Activated CD4-positive, alpha-beta memory T cell treated with anti-CD3 and anti-CD28 coated beads for 36 hours (primary cell): ENCODE measurements at places on chromosomes 12 and 14. TPM values are rescaled to one million over a fixed set of nuclear protein-coding genes. Genes with fewer than 3 reads are reported as not detected.

GRCh38 chr14:22337521-22337920 is 251.5 kb downstream of the DAD1 start:
- DNase-seq = no peak

DNA sequence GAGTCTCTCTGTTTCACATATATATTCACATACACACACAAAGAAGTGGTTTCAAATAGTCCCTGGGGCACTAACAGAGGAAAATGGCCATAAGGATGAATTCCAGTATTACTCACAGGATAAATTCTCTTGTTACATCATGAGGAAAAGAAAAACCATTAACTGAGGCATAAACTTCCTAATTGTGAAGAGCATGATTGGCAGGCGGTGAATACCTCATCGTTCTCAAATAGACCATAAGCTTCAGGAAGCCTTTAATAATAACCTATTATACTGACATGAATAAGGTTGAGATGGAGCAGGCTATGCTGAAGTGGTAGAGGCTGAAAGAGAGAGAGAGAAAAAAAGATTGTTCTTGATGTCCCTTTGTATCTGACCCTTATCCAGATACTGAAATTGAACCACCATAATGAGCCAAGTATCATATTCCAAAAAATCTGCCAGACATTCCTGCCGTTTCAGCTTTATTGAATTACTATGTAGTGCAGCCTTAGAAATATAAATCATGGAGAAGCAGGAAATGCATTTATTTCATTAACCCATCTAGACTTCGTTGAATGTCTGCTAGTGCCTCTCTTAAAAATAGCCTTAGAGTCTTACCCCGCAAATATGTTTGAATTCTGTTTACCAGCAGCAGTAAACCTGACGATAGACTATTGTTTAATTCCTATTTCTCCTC is 86.8 kb downstream of the NUAK1 start:
- DNase-seq = no peak

GRCh38 chr12:88951177-88951576 is 370.9 kb upstream of the KITLG start:
- no peak for DNase-seq

GRCh38 chr12:130775953-130776856 is 60.1 kb upstream of the RIMBP2 start:
- peak; percentile 86 for DNase-seq

DNA sequence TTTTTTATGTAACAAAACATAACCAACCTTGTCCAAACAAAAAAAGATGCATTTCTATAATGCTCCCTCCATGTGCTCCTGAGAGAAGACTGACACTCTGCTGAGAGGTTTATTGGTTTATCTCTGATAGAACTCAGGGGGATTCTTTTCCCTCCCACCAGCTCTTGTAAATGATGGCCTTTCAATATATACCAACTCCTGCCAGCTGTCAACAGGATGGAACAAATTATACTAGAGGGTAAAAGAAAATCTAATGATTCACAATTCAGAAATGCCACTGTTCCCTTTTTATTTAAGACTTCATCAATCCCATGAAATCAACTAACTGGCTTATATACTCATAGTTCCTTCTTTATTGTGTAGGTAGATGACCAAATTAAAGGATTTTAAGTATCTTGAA is 25.4 kb downstream of the PSMC1 start:
- no peak for DNase-seq

GRCh38 chr14:64701660-64702059 is 2.6 kb upstream of the PLEKHG3 start:
- no peak for DNase-seq

DNA sequence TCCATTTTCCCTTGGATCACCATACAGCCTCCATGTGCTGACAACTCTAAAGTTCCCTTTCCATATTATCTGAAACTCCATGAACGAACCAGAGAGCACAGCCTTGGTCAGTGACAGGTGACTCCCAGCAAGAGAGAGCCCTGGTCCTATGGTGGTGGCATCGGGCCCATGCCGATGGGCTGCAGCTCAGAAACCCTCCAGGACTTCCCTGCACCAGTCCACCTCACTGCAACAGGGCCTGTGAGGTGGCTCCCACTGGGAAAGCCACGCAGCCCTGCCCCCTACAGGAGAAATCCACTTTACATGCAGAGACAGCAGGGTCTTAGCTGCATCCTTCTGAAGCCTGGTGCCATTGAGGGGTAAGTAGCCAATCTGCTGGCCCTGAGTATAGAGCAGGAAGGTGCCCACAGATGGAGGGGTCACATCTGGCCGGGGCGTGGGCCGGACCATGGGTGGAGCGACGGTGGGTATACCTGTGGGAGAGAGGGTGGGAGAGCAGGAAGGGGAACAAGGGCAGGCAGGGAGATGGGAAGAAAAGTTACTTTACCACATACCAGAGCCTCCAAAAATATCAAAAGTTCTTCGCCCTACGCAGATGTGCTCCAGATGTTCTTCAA is 24.7 kb downstream of the RTRAF start:
- peak; percentile 21 for DNase-seq

- no peak for DNase-seq
Measured at GRCh38 chr12:6326316-6327228, 15.3 kb downstream of the TNFRSF1A start.

NOVA1 gene
- total RNA-seq = not detected

CLEC9A gene
- total RNA-seq = not detected

EMP1 gene
- total RNA-seq = 54.4 TPM

DBX2 gene
- total RNA-seq = not detected

C1R gene
- total RNA-seq = 2.2 TPM
